ENCODE measurements at places on chromosomes 16 and 17.

GRCh38 chr16:15509593-15510535, 75.5 kb downstream of the BMERB1 start:
- DNase-seq, result peak; percentile 49

DNA sequence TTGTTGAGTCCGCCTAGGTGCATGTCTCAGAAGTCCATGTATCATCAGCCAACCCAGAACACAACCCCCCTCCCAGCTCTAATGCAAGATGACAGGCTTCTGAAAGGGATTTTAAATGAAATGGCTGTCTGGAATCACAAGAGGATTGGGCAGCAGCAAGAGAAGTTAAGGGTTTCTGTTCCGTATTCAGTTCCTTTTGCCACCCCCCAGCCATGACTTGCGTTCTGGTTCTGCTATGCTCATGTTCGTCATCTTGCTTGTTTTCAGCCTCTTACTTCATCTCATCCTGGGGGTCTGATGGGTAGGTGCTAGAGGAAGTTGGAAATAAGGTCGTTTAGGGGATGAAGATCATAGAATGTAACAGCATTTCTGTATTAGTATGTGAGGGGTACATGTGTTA, 12.0 kb downstream of the MINK1 start:
- no peak for DNase-seq

DNA sequence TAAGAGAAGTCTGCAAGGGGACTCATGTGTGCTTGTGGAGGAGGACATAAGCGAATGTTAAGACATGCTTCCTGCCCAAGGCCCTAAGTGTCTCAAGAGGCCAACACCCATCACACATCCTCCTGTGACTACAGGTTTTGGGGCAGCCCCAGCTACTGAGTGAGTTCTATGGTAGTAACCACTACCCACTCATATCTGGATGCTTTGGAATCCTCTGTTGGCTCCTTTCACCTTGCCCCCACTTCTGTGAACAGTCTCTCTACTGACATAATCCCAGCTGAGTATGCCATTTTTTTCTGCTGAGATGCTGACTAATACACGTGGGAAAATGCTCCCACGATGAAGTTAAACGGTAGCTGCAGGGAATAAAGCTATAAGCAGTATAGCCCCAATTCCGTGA, 153.5 kb downstream of the VPS53 start:
- peak; percentile 61 for DNase-seq

GRCh38 chr17:41718287-41718645, 6.1 kb downstream of the GAST start:
- no peak for DNase-seq

- DNase-seq, result no peak
Observed at GRCh38 chr16:78034530-78034929, 12.2 kb downstream of the CLEC3A start.

DNA sequence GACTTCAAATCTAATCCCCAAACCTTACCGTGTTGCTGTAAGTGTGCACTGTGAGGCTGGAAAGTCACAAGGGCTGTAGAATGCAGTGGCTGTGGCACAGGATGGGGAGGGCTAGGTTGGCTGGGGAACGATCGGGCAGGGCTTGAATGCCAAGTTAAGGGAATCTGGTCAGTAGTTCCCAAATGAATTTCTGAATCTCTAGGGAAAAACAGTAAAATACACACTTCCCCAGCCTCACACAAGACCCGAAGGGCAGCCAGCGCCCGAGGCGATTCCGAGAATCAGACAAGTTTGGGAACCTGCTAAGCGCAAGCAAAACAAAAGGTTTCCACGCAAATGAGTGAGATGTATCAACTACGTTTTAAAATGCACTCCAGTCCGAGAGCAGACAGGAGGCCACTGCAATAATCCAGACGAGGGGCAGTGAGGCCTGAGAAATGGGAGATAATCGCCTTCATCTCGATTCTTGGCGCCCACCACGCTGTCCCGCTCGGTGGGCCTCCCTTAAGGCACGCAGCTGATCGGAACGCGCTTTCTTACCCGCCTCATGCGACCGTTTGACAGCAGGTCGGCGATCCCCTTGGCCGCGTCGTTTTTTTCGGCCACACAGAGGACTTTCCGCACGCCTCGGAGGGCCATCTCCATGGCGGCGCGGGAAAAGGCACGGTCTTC, 599 bp downstream of the TOP3A start:
- peak; percentile 46 for DNase-seq

DNA sequence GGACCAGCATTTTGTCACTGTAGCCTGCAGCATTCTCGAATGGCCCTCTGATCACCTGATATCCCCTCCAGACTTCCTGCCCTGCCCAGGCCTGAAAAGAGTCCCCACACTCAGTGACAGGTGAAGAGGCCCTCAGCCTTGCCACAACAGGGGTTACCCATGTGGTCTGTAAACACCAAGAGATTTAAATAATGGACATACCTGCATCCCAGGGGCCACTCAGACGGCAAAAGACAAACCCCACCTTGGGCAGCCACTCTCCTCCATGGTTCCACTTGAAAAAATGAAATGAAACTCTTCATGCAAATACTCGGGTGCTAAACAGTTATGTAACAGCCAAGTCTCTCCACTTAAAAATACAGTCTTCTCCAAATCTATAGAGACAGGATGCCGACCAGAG, 22.9 kb upstream of the PECAM1 start:
- DNase-seq, result no peak

DNA sequence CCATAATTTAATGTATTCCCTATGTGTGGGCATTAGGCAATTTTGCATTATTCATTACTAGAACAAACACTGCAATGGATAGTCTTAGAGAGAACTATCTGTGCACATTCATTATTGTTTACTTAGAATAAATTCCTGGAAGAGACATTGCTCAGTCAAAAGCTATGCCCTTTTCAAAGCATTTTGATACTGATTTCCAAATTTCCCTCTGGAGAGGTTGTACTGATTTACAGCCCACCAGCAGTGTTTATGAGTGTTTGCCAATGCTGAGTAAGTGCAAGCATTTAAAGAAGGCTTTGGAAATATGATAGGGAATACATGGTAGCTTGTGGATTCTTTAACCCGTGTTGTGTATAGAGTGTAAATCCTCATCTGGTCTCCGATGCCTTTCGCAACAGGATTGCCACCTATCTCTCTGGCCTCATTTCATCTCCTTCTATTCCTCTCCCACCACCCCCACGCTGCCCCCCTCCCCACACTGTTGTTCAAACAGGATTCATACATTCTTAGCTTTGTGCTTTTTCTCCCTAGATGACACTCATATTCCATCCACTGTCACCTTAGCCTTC, 33.4 kb upstream of the MMD start:
- peak; percentile 90 for DNase-seq

GRCh38 chr16:2927010-2927646, 15.4 kb downstream of the FLYWCH1 start:
- peak; percentile 87 for DNase-seq

- no peak for DNase-seq
Observed at GRCh38 chr17:72299592-72299991, 178.8 kb downstream of the SOX9 start.

DNA sequence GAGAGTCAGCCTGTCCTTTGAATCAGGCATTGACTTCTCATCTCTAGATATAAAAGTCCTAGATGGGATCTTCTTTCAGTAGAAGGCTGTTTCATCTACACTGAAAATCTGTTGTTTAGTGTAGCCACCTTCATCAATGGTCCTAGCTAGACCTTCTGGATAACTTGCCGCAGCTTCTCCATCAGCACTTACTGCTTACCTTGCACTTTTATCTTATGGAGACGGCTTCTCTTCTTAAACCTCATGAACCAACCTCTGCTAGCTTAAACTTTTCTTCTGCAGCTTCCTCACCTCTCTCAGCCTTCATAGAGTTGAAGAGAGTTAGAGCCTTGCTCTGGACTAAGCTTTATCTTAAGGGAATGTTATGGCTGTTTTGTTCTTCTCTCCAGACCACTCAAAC, 5.4 kb upstream of the MMP2 start:
- DNase-seq, result no peak
